ENCODE measurements at places on chromosomes 1 and 21.

DNA sequence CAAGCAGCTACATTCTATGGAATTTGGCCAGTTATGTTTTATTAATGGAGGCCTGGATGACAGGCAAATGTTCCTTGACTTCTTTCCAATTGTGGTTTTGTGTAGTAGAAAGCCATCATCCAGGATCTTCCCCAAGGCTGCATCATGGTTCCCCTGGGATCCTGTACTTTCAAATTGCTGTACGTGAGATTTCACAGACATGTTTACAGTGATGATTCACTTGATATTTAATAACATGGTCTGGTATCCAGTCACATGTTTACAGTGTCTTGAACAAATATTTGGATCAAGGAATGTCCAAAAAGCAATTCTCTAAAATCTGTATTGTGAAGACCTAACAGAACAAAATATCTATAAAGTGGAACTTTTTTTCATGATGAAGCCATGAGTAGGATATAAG is 68.3 kb upstream of the ST6GALNAC3 start:
- DNase-seq = no peak

DNA sequence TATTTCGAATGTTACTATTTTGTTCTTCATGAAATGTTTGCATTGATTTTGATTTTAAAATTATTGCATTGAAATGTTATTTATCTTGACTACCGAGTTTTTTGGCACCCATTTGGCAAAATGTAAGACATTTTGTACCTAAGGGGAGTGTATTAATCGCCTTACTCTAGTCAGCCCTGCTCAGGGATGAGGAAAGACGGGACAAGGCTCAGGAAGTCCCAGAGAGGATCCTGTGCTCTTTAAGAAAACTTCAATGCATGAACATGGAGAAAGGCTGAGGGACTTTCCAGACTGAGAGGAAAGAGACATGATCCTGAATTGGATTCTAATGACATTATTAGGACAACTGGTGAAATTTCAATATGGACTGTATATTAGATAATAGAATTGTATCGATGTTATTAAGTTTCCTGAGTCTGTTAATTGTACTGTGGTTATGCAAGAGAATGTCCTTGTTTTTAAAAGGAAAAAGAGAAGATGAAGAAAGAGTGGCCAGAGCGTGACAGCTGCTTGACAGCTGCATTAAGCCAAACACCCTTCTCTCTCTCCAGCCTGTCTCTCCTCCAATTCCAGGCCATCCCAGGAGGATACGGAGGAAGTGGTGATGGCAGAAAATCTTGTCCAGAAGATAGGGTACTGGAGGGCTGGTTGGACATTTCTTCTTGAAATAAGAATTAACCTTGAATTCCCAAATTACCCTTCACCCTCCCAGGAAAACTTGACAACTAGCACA is 66.0 kb downstream of the PLEKHA6 start:
- DNase-seq = no peak

GRCh38 chr1:195898924-195899323 is 709.3 kb downstream of the KCNT2 start:
- no peak for DNase-seq

GRCh38 chr1:175543447-175543846 is 199.9 kb downstream of the TNR start:
- DNase-seq = no peak

DNA sequence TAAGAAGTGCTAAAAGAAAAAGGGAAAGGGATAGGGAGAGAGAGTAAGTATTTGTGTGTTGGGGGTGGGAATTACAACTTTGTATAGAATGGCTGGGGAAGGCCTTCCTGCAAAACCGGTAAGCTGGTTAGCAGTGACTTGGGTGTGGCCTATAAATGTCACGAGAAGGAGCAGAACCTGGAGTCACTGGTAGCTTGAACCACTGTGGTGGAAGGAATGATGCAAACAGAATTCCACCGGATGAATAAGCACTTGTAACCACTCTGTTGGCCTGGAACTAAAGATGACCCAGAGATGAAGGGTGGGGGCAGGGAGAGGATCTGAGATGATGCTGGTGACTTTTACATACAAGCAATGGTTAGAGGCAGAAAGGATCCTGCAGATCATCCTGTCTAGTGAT is 8.9 kb downstream of the XKR8 start:
- no peak for DNase-seq
